Stimulated activated CD4-positive, alpha-beta T cell treated with anti-CD3 and anti-CD28 coated beads, Interleukin-4, amount 100 ng/mL, for 4 hours (primary cell): ENCODE measurements at places on chromosomes 12 and 14.

- DNase-seq, result no peak
Observed at GRCh38 chr14:33271891-33272290, 333.2 kb downstream of the NPAS3 start.

DNA sequence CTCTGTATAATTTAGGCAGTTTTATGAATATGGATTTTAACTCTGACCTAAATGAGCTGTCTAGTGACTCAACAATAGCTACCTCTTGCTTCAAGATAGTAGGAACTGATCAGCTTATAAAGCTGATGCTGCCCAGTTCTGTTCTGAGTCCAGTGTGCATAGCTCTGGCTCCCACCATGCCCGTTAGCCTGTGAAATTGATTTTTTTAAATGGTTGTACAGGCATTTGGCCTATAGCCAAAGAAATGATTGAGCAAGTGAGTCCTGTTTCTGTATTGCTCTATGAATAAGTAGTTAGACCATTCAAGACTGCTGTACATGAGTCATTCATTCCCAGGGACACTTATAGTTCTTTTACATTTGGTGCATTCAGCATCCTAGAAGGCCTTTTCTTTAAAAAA is 36.4 kb downstream of the SAMD4A start:
- no peak for DNase-seq

- no peak for DNase-seq
Observed at GRCh38 chr14:104504172-104504735, 75.3 kb upstream of the C14orf180 start.

DNA sequence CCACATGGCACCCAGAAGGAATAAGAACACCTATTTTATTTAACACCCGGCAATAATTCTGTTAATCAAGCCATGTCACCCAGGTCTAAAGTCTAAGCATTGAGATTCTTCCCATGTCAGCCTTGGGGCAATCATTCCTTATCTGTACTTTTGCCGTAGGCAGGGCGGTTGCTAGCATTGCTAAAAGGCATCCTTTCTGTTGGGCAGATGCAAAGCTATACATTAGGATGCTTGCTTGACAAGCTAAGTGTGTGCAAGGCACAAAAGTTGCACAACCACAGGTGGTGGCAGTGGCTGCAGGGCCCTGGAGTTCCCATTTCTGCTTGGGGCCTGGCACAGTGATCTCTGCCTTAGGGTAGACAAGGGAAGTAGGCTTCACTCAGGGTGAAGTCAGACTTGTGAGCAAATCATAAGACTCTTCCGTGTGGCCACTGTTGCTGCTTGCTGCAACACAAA is 12.5 kb upstream of the GALNT6 start:
- DNase-seq, result no peak

GRCh38 chr14:35161231-35161630 is 38.9 kb downstream of the PRORP start:
- peak; percentile 24 for DNase-seq

DNA sequence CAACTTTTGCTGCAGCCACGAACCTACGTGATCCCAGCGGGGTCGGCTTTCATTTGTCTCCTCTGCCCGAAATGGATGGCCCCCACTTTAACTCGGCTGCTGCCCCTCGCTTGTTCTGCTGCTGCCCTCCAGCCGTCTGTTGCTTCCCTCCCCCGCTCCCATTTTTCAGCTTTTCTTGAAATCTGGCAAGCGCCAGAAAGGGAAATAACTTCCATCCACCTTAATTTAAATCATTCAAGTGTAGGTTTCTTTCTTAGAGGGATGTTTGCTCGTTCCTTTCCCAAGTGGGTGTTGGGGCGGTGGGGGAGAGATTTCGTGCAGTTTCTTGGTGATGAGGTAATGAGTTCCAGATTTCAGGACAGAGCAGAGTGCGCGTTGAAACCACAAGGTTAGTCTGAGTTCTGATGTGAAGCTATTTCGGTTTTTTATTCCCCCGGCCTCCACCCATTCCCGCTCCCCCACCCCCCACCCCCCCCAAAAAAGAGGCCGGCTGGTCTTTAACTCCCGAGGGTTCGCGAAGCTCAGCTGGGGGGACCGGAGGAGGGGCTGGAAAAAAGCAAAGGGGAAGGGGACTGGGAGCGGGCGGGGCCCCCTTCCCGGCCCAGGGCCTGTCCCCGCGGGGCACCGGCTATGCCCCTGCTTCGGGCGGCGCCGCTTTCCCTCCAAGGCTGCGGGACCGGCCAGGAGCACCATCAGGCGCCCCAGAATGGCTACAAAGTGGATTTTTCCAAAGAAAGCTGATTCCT is 2.2 kb upstream of the ZFP36L1 start:
- DNase-seq, result peak; percentile 57

DNA sequence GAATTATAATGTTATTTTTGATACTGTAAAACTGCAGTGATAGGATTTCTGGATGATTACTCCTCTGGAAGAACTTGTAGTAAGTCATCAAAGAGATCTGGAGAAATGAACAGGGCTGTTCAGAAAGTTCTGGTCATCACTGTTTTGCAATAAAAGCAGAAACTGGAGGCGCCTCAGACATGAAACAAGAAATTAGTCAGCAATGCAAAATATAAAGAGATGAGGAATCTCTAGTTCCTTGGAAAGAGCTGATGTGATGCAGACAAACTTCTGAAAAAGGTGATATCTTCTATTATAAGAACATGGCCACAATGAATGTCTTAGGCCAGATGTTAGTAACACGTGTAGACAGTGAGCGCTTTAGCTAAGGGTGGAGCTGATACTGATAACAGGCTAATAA is 9.5 kb downstream of the ACIN1 start:
- no peak for DNase-seq

DNA sequence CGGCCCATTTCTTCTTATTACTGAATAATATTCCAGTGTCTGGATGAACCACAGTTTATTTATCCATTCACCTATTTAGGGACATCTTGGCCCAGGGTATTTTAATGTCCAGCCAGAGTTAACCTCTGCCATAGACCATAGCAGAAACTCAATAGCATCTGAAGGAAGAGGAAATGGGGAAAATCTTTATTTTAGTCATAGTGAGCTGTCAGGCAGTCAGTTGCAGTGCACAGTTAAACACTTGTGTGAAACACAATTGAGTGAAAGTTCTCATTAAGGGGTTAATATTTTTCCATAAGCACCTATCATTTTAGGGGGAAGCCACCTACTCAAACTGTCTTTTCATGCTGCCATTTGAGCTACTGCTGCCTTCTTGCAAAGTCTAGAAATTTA is 197.3 kb upstream of the PPFIA2 start:
- no peak for DNase-seq

- no peak for DNase-seq
Observed at GRCh38 chr14:99035712-99036610, 236.0 kb downstream of the BCL11B start.

DNA sequence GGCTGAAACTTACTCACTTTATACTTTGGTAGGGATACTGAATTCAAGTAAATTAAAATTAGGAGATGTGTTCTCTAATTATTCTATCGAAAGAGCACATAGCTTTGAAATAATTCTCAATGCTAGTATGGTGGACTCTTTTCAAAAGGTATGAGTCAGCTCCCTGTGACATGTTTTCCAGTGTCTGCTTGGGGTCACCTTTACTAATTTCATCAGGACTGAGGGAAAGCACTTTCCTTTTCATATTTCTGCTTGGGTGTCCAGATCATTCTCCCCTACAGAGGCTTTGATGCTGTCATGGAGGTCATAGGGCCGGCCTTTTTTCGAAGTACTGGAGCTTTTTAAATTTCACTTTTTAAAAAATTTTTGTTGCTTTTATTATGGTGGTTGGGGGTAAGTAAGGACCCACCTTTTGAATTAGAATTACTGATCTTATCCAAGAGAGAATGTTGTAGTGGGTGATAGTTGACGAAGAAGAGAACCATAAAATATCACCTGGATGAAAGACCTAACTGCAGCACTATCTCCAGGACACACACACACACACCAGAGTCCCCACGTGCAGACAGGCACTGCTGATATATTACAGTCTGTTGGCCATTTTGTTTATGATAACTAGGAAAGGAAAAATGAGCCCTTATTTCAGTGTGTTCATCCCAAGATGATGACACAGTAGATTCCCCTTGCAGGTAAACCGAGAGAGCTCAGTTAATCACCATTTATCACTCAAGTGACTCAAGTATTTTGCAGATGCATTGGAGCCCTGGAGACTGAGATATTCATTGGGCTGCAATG is 558.6 kb downstream of the DIO2 start:
- no peak for DNase-seq

DNA sequence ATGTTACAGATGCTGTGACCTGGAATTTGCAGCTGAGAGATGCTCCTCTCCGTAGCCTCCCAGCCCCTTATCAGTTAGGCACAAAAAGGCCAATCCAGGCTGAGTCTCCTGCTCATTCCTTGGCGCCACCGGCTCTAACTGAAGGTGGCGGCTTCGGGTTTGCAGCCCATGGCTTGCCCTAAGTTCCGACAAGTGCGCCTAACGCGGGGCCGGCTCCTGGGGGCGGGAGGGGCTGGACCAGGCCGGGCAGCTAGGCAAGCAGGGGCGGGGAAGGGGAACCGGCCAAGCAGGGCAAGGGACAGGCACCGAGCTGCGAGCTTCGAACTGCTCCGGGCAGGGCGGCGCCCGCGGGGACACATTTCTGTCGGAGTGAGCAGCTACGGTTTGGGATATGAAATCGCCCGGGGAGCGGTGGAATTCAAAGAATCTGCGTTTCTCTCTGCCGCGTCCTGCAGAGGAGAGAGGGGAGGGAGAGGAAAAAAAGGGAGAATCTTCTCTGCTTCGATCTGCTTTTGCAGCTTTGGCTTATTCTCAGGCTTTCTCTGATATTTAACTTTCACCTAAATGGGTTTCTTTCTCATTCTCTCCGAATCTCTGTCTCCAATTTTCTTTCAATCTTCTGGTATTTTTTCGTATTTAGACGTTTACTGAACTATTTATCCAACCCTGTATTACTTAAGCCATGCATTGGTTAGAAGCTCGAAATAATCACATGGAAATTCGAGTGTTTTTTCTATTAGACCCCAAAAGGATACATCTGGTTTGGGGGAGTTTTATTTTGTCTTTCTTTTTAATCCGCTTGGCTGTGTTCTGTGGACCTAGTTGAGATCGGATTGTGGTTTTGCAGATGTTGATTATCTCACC is 1.6 kb upstream of the HOXC12 start:
- DNase-seq, result no peak

DNA sequence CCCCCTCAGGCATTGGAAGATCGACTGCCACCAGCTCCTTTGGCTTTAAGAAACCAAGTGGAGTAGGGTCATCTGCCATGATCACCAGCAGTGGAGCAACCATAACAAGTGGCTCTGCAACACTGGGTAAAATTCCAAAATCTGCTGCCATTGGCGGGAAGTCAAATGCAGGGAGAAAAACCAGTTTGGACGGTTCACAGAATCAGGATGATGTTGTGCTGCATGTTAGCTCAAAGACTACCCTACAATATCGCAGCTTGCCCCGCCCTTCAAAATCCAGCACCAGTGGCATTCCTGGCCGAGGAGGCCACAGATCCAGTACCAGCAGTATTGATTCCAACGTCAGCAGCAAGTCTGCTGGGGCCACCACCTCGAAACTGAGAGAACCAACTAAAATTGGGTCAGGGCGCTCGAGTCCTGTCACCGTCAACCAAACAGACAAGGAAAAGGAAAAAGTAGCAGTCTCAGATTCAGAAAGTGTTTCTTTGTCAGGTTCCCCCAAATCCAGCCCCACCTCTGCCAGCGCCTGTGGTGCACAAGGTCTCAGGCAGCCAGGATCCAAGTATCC is 288.7 kb downstream of the NAV3 start:
- no peak for DNase-seq

- DNase-seq, result no peak
Observed at GRCh38 chr14:25430808-25431207, 380.9 kb upstream of the STXBP6 start.

GRCh38 chr12:84134797-84135366 is 777.7 kb downstream of the SLC6A15 start:
- DNase-seq, result no peak

DNA sequence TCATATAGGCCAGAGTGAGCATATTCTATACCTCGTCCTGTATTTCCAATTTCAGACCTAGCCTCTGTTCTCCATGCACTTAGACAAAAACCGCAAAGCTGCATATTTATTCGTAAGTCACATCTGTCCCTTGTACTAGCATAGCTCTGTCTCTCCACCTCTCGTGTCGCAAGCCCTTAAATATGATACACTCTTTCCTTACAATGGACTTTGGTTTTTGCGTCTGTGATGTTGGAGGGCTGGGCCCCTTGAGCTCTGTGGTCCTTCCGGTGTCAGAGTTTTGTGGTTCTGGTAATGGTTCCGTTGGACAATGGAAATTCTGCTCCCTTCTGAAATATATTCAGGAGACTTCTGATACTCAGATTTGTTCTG is 11.3 kb downstream of the PRKCH start:
- DNase-seq, result peak; percentile 24

DNA sequence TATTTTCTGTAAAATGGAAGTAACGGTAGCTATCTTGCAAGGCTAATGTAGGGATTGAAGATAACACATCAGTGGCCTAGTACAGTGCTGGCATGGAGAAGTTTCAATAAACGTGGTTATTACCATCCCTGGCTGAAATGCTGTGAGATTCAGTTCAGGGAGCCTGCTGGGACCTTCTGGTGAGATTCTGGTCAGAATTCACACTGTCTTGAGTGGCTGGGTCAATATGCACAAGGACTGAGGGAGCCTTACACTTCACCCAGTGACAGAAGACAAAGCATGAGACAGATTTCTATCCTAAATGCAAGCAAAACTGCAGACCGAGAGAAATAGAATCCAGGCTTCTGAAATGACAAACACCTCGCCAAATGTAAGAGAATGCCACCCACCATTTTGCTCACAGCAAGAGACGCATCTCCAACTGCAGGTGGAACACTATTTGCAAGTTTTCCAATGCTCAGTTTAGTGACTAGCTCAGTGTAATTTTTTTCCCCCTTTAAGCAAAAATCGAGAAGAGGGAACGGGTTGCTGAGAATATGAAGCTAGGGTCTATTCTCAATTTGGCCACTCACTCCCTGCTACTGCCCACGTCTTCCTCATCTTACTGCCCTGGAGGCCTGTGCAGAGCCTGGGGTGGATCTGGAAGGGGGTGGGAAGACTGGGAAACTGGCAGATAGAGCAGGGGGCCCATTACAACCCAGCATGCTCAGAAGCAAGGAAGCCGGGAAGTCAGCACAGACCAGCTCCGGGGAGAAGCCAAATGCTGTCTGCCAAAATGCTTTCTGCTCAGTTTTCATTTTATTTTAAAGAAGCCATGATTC is 201.3 kb downstream of the TTC7B start:
- no peak for DNase-seq

DNA sequence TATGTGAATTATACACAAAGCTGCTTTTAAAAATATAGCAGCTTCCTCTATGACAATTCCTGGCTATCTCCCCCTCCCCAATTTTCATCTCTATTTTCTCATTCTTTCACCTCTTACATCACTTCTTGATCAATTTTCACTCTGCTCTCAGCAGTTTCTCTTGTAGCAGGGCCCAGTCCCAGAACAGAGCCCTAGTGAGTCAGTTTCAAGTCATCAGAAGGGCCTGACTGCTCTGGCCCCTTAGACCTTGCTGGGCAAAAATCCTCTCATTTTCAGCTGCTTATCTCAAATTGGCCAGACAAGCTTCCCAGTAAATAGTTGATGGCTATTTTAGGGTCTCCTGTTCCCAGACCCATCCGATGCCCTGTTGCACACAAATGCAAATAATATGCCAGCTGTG is 101.4 kb downstream of the TTC7B start:
- no peak for DNase-seq
